ENCODE measurements at places on chromosomes 16 and 17.
A peak's percentile ranks its signal among the peaks of the same experiment; 100 is the strongest.

DNA sequence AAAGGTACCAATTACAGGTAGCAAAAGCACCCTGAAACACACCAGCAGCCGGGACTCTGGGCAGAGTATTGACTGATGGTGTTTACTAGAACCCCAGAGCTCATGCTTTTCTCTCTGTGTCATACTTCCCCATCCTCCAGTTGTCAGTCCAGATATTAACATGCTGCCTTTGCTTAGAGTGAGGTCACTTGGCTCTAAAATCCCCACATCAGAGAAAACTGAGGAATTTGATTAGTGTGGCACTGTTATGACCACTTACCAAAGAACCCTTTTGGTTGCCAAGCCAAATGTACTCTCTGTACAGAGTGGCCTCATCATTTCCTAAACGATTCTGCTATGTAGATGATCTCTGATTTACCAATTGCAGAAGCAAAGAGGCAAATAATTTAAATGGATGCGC is 80.4 kb downstream of the ABCC12 start:
- DNase-seq, result no peak

DNA sequence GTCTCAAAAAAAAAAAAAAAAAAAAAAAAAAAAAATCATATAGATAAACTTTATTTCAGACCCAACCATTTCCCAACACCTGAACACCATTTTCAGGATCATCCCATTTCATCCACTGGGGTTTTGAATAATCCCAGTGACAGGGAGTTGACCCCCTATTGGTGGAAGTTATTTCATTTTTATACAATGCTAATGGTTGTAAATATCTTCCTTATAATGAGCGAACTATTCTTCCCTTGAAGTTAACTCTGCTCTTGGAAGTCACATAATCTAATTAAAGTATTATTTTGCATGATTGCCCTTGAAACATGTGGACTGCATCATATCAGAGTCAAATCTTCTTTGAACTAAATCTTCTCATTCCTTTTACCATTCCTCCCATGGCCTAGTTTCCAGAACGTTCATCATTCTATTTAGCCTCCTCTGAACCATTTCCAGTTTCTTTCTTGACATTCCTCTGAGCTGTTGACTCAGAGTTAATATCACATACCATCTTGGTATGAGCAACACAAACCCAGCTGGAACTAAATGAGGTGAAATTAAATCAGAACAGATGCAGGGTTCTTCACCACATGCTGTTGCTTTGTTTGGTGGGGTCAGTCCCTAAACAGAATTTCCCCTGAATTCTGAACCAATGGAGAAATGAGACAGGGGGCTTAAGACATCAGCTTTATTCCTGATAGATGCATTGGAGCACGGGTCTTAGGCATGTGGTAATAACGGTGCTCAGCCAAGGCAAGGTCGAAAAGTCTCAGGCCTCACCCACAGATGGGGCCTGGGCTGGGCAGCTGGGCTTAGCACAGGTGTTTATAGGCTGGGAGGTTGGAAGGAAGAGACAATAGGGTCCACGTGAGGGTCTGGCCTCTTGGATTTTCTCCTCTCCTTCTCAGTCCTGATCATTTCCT is 8.9 kb downstream of the HSD17B2 start:
- DNase-seq, result peak; percentile 24

GRCh38 chr17:46003907-46004748 is 5.1 kb downstream of the STH start:
- no peak for DNase-seq

GRCh38 chr16:14186007-14186794 is 115.1 kb downstream of the MRTFB start:
- peak; percentile 44 for DNase-seq

DNA sequence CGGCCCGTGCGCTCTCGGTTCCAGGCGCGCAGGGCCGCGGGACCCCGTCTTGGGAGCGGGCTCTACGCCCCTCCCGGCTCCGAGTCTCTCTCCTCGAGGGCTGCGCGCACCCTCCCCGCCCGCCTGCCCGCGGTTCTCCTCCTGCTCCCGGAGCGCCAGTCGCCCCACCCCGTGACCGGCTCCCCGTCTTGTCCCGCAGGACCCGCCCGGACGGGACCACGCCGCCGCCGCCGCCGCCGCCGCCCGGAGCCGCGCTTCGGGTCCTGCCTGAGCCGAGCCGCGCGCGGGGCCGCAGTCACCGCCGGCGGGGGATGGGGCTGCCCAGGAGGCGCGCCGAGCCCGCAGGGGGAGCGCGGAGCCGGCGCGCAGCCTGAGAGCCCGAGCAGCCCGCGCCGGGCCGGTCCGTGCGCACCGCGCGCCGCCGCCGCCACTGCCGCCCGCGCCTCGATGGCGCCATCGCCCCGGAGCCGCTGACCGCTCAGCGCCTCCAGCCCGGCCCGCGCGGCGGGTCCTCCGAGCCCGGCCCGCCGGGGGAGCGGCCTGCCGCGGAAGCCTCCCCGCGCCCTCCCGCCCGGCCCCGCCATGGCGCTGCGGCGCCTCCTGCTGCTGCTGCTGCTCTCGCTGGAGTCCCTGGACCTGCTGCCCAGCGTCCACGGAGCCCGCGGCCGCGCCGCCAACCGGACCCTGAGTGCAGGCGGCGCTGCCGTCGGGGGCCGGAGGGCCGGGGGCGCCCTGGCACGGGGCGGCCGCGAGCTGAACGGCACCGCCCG is at the start of gene SHISA6:
TSS of gene SHISA6 (plus strand) at position 373 of the 770 bp plus-strand sequence.
- no peak for DNase-seq

- peak; percentile 75 for DNase-seq
These were observed 2.6 kb downstream of the CAMKK1 start for GRCh38 chr17:3890082-3890877.

DNA sequence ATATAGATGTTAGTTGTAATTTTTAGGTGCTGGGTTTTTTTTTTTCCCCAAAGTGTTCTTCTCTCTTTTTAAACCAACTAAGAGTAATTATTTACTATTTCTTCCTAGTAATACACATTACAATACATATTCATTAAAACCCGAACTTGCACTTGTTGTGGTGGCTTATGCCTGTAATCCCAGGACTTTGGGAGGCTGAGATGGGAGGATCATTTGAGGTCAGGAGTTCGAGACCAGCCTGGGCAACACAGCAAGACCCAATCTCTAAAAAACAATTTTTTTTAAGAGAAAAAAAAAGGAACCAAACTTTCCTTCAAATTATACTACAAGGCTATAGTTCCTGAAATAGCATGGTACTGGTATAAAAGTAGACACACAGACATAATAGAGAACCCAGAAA is 3.8 kb downstream of the EFCAB5 start:
- no peak for DNase-seq

DNA sequence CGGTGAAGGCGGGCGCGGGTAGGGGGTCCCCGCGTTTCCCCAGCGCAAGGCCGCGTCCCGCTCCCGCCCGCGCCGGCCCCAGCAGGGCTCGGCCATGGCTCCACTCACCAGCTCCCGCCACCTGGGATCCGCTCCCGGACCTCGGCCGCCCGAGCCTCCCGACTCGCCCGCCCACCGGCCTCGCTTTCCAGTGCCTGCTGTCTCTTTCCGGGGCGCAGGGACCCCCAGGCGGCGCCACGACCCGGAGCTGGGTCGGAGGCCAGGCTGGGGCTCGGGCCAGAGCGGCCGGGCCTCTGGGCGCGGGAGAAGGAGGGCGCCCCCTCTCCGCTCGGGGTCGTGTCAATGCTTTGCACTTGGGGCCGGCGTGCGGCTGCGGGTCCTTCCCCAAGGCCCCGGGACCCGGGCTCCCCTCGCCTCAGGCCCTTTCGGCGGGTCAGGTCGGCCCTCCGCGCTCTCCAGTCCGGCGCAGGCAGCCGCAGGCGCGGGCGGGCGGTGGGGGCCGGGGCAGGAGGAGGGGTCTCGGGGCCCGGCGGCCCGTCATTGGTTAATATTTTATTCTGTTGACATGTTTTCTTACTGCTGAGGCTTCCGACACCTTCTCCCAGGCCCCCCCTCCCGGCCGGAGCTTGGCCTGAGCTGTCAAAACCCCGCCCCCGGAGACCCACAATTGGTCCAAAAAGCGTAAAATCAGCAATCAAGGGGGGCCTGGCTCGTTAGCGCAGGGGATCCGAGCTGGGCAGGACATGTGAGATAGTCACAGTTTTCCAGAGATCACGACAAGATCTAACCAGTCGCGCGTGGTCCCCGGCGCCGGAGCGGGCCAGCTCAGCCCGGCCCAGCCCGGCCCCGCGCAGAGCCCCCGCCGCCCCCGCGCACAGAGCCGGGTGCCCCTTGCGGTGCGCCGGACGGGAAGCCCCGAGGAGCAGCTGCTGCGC is at the start of gene TBX2:
TSS of gene TBX2 (plus strand) at position 713 of the 935 bp plus-strand sequence. CDS start 334 bp downstream, outside the sequence.
- no peak for DNase-seq

DNA sequence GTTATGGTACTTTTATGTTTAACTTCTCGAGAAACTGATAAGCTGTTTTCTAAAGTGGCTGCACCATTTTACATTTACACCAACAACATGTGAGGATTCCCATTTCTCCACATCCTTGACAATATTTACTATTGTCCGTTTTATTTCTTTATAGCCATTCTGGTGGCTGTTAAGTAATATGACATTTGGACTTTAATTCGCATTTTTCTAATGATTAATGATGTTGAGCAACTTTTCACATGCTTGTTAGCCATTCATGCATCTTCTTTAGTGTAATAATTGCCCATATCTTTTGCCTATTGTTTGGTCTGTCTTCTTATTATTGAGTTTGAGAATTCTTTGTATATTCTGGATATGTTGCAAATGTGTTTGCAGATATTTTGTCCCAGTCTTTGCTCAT is 114.2 kb downstream of the DNAH9 start:
- DNase-seq, result no peak
